Stimulated activated CD8-positive, alpha-beta memory T cell treated with anti-CD3 and anti-CD28 coated beads, Interleukin-4, amount 100 ng/mL, for 1 hour (primary cell): ENCODE measurements at places on chromosomes 7 and 10.

- no peak for DNase-seq
Observed at GRCh38 chr7:20218279-20218678, 1.1 kb upstream of the MACC1 start.

GRCh38 chr7:67462781-67463191 lies 466.2 kb downstream of the TYW1 start:
- DNase-seq, result no peak

GRCh38 chr10:102988404-102989314 lies 70.6 kb downstream of the CNNM2 start:
- DNase-seq, result no peak

- DNase-seq, result no peak
Observed at GRCh38 chr7:37977243-37977642, 56.8 kb downstream of the EPDR1 start.

DNA sequence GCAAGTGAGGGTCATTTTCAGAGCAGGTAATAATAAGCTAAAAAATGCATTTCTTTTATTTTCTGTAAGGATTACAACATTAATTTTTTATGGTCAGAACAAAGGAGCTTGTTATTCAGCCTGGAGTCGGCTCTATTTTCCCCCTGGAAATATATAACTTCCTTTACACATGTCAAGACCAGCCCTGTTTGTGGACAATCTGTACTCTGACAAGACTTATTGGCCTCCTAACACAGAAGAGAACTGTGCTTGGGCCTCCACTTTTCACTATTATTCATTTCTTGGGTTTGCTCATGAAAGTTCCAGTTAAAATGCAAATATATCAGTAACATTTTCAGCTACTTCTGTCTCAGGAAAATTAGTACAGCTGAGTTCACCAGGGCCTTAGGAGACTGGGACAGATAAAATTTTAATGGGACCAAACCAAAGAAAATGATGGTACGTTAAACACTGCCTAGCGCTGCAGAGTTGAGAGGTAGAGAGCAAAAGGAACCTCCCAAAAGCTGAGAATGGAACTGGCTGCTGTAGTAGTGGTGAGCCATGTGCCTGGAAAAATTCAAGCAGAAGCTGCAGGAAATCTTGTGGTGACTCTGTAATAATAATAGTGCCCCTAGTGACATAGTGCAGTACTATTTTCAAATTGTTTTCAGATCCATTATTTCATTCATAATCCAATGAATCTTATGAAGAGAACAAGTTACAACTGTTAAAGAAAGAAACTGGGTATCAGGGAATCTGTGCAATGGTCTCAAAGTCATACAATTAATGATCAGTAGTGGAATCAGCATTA lies 227.2 kb upstream of the KIAA1217 start:
- no peak for DNase-seq

DNA sequence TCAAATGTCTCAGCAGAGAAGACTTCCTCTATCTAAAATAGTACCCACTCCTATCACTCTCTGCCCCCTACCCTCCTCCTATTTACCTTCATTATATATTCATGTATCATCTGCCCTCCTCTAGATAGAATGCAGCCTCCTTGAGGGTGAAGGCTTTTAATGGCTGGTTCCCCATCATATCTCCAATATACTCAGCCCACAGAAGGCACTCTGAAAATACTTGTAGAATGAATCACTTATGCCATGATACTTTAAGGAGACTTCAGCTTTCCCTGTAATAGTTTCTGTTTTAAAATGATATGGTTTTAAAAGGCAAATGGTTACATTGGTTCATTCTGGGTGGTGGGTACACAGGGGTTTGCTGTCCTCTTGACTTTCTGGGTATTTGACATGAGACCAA lies 25.3 kb downstream of the GFRA1 start:
- DNase-seq, result no peak

GRCh38 chr10:61248013-61248412 lies 205.2 kb downstream of the TMEM26 start:
- no peak for DNase-seq

GRCh38 chr10:102202386-102202785 lies 23.7 kb upstream of the ELOVL3 start:
- no peak for DNase-seq

GRCh38 chr7:122467661-122468449 lies 163.3 kb upstream of the FEZF1 start:
- DNase-seq, result no peak

DNA sequence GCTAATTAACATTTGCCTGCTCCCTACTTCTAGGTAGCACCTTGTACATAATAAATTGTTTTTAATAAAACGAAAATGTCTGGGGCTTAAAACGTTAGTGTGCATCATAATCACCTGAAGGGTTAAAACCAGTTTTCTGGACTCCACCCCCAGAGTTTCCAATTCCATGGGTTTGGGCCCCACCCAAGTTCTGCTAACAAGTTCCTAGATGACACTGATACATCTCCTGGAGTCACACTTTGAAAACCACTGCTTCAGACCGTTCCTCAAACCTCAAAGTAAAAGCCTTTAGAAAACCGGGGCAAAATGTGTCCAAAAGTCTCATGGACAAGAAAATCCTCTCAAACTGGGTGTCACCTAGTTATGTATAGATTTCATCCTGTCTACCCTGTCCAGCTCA lies 9.3 kb downstream of the OSBPL3 start:
- no peak for DNase-seq
